ENCODE measurements at places on chromosomes 5 and 9.

DNA sequence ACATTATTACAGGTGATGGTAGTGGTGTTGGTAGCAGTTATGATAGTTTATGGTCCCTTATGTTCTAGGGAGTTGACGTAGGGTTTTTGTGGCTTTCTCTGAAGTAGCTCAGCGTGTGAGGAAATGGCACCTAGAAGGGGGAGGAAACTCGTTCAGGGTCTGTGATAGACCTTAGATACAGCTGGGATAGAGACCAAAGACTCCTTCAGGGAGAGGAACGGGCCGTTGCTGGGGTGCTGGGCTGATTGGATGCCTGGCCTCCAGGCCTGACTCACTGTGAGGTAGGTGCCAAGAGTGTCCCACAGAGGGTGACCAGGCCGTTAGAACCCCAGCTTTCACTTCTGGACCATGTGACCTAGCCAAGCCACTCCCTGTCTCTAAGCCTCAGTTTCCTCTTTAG is 96.6 kb downstream of the DAB2IP start:
- DNase-seq: no peak

DNA sequence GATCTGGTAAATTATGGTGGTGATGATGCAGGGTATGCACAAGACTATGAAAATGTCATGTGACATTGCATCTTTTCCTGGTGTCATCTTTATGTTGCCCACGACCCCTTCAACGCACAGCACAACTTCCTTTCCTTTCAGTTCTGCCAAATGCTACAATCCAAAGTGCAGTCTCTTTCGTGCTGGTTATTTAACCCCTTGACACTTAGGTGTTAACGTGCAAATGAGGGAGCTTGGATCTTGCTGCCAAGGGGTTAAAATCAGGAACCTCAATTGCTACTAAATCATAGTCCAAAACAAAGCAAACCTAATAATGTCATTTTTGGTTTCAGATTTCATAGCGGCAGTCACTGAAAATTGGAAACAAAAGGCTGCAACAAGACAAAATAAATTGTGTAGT is 16.0 kb downstream of the CTSL start:
- no peak for DNase-seq

- no peak for DNase-seq
Measured at GRCh38 chr9:93161786-93162562, 22.0 kb upstream of the WNK2 start.

- peak; percentile 74 for DNase-seq
Measured at GRCh38 chr9:129458155-129458661, 162.7 kb downstream of the C9orf50 start.

DNA sequence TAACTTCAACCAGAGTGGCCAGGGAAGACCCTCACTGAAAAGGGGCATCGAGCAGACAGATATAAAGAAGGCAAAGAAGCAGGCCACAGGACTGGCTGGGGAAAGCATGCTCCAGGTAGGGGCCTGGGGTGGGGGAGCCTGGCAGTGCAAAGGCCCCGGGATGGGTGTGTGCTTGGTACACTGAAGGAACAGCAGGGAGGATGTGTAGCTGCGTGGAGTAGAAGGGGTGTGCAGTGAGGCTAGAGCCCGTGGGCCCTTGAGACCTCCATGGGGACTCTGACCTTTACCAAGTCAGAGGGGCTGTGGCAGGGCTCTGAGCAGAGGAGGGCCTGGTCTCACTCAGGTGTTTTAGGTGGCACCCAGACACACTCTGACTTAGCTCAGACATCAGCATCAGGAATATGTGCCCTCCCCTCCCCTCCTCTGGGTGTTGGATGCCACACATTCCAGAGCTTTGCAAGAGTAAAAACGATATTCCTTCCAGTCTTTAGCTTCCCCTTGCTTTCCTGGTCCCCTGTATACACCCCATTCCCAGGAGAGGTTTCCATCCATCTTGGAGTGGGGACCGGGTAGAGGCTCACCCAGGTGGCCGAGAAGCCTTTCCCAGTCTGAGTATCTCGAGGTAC is 7.6 kb downstream of the TRIM7 start:
- DNase-seq: no peak

- DNase-seq: no peak
Measured at GRCh38 chr5:172383191-172383802, 71.0 kb downstream of the SH3PXD2B start.

GRCh38 chr9:77177894-77178794 is 810 bp downstream of the VPS13A start:
- peak; percentile 58 for DNase-seq

DNA sequence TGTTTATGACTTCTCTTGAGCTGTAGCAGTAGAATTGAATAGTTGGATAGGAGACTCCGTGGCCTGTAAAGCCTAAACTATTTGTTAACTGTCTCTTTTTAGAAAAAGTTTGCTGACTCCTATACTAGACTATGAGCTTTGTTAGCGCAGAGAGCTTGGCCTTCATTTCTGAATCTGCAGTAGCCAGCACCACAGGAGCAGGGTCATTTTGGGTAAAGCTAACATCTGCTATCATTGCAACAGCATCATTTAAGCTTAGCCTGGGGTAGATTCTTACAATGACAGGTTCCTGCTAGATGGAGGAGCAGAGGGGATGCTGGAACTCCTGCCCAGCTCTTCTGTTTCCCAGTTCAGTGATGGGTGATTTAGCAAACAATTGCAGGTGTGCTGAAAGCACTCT is 133.7 kb upstream of the ASTN2 start:
- no peak for DNase-seq

- DNase-seq: no peak
Measured at GRCh38 chr9:131304676-131305355, 15.3 kb downstream of the PLPP7 start.

DNA sequence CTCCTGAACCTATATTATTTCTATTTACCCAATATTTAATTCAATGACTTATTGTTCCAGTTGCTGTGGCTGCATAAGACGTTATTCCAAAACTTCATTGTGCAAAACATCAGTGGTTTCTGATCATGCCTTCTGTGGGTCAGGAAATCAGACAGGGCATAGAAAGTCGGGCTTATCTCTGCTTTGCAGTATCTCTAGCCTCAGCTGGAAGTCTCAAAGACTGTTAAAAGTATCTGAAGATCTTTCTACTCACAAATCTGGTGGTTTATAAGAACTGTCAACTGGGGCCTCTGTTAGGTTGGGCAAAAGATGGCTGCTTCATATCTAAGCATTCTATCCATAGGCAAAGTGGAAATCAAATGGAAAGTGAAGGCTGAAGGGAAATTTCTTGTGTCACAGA is 687.7 kb upstream of the ARRDC3 start:
- DNase-seq: no peak

DNA sequence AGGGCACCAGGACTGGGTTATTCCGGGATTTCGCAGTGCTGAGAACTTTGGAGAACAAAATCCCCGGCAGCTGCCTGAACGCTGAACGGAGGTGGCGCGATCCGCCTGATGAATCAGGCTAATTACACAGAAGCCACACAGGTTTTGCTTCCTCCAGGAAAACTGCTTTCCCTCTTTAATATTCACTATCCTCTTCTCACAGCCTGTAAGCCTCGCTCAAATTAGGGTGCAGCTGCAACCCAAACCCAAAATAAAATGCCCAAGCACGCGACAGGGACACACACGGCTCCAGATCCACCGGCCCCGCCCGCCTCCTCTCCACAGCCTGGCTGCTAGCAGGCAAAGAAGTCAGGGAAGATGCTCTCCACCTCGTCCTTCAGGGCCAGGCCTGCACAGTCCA is 6.0 kb downstream of the SOHLH1 start:
- DNase-seq: no peak

DNA sequence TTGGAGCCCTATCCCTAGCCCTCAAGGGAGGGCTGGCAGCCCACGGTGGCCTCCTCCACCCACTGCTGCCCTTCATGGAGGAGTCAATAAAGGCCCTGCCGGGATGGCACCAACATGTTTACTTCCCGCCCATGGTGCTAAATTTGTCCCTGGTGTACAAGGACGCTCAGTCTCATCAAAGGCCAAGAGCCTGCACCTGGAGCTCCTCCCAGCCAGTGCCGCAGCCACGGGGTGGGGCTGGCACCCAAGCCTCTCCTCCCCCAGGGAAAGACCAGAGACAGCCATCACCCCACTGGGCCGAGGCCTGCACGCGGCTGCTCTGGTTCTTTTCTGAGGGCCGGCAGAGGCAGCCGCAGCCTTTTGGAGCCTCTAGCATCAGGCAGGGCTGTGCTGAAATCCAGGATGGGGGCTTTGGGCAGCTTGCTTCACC is 34.8 kb upstream of the RXRA start:
- no peak for DNase-seq

DNA sequence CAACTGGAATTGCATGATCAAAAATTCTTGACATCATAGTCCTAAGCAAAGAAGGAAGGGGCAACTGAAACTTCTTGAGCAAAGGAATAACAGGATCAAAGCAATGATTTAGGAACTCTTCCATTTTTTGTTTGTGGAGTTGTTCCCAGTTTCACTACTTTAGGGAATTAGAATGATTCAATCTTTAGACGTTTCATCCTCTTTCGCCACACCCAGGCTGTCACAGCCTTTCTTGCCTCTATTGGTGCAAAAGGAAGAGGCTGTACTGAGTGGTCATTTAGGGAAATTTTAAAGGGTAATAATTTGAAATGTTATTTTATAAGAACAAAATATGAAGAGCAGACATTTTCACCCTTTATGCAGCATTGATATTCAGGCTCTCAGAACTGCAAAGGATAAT is 1026.0 kb upstream of the ARRDC3 start:
- no peak for DNase-seq

DNA sequence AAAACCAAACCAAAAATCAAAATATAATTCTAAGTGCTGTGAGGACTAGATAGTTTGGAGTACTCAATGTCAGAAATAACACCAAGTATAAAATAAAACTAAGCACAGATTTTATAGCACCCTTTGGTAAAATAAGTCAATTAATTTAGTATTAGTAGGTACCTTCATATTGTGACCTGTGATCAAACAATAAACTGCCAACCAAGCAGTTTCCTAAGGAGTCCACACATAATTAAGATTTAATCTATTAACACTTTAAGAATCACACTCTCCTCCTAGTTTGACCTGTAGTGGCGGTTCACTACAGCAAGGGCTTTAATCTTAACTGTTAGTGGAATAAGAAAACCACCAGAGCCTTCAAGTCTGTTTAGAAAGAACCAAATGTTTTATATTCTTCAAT is 2.8 kb downstream of the HNRNPK start:
- DNase-seq: no peak

GRCh38 chr9:119268985-119269384 is 100.2 kb downstream of the BRINP1 start:
- DNase-seq: no peak

- no peak for DNase-seq
Measured at GRCh38 chr9:32326146-32326545, 58.3 kb upstream of the ACO1 start.

- no peak for DNase-seq
Measured at GRCh38 chr5:38157024-38157423, 101.3 kb upstream of the EGFLAM start.

DNA sequence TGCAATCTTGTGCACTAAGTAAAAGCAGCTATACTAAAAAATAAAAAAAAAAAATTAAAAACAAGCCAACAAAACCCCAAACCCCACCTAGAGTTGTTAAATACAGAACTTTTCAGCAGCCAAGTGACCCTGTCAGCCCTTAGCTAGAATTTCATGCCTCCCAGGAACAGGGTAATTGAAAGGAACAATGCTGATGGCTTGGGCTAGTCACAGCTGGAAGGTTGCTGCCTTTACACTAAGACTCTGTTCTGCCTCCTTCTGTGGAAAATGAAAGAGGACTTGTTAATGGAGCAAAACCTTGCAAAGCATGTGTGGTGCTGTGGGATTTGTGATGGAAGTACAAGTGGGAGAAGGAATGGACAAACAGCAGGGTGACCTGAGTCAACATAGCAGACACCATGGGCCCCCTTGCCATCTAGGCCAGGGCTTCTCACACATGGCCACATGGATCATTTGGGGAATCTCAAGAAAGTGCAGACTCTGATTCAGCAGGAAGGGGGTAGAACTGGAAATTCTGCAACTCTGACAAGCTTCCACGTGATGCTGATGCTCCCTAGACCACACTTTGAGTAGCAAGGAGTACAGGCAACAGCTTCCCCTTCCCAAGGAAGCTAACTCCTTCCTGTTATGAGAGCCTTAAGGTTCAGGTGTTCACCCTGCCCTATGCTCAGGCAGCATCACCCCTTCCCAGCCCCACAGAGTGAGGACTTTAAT is 14.9 kb upstream of the TMEM252 start:
- no peak for DNase-seq

DNA sequence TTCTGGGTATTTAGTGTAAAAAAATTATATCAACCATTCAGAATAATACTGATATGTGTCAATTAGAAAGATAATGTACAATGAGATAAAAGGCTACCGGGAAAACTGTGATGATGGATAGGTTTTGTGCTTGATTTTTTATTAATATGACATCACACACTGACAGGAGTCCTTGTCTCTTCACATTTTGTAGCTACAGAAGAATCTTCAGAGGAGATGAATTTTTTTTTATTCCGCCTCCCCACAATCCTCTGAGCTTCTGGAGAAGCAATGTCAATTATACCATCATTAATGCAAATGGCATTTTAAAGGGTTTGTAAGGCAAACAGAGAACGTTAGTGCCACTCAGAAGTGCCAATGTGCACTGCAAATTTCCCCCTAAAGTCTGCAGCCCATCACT is 131.7 kb upstream of the CCNG1 start:
- no peak for DNase-seq

GRCh38 chr9:85425153-85425611 is 316.6 kb downstream of the AGTPBP1 start:
- peak; percentile 17 for DNase-seq

DNA sequence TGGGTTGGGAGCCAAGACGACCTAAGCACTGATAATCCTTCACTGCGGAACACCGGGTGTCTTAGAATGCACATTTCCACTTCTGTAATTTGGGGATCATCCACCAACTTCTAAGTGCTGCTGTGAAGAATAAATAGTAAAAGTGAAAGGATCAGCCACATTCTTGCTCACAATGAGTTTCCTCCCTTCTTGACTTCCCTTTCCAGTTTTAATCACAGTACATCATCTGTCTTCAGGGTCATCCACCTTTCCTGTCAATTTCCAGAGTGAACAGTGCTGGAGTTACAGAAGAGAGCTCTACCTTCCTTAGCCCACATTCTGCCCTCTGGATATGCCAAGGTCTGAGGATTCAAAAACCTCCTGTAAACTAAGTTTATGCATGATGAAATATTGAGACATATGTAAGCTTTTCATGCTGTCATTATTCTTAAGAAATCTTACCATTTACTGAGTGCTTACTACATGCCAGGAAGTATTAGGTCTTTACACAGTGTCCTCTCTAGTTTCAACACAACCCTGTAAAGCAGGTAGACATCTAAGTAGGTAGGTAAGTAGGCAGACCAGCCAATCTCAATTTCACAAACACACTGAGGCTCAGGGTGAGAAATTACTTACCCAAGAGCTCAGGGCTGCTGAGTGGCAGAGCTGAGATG is 105.2 kb downstream of the CDK5RAP2 start:
- no peak for DNase-seq

DNA sequence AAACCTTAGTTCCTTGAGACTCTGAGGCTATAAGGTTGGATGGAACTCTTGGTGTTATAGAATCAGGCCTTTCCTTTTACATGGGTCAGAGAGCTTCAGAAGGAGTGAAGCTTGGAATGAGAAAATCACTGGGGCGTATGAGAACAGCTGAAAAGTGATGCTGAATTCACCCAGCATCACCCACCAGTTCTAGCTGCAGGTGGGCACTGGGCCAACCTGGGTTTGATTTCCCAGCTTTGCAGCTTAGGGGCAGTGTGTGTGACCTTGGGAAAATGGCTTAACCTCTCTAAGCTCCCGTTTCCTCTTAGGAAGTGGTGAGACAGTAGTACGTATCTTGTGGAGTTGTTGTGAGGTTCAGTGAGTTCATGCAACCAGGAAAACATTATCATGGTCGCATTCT is 10.7 kb downstream of the PCDH12 start:
- no peak for DNase-seq

All from CD4-positive, alpha-beta T cell treated with Interleukin-17A for 4 hours (primary cell).